Stimulated activated CD8-positive, alpha-beta memory T cell treated with anti-CD3 and anti-CD28 coated beads, Interleukin-7, amount 100 ng/mL, for 1 hour (primary cell): ENCODE measurements at places on chromosomes 4 and X.

- DNase-seq: no peak
Observed at GRCh38 chrX:86604607-86605006, 456.4 kb downstream of the DACH2 start.

GRCh38 chr4:96146686-96147085 is 306.8 kb downstream of the PDHA2 start:
- no peak for DNase-seq

GRCh38 chr4:7761720-7762119 is 177.9 kb downstream of the AFAP1 start:
- DNase-seq: no peak

- DNase-seq: no peak
Observed at GRCh38 chr4:40316333-40316781, 18.8 kb upstream of the CHRNA9 start.

- no peak for DNase-seq
Observed at GRCh38 chr4:188624370-188624769, 485.1 kb downstream of the TRIML1 start.

- no peak for DNase-seq
Observed at GRCh38 chrX:10108288-10108687, 48.5 kb upstream of the CLCN4 start.

GRCh38 chr4:74056114-74056857 is 17.8 kb upstream of the CXCL3 start:
- no peak for DNase-seq

DNA sequence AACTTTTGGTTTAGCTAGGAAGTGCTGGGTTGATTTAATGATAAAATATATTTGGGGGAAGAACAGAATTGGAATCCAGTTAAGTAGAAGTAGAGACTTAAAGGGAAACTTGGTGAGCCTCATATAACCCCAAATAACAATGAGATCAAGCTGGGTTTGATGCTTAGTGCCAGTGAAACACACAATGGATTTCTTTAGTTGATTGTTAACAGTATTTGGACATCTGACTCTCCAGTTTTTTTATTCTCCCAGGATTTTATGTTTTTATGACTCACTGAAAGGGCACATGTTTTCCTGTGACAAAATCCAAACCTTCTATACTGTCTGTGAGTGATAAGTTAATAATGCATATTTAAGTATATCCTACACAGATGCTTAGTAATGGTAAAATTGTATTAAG is 2.7 kb upstream of the NEUROG2 start:
- no peak for DNase-seq

GRCh38 chr4:53130896-53131561 is 234.8 kb downstream of the SCFD2 start:
- no peak for DNase-seq

GRCh38 chrX:34629572-34629971 is 27.5 kb downstream of the TMEM47 start:
- no peak for DNase-seq

GRCh38 chr4:83708500-83709175 is 172.7 kb downstream of the GPAT3 start:
- DNase-seq: no peak

DNA sequence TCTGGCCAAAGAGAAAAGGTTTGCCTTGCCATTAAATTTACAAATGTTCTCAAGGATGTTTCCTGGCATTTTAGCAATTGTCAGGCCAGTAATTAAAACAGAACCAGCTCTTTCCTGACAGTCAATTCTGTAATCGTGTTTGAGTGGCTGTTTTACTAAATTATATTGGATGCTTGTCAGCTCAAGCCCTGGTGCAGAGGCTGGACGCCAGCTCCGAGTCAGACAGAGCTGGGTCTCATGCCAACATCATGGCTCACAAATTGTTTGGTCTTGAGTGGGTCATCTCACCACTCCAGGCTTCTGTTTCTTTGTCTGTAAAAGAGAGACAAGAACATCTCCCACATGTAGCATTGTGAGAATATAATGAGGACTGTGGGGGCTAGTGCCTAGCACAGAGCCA is 190.3 kb upstream of the PSAPL1 start:
- DNase-seq: no peak

DNA sequence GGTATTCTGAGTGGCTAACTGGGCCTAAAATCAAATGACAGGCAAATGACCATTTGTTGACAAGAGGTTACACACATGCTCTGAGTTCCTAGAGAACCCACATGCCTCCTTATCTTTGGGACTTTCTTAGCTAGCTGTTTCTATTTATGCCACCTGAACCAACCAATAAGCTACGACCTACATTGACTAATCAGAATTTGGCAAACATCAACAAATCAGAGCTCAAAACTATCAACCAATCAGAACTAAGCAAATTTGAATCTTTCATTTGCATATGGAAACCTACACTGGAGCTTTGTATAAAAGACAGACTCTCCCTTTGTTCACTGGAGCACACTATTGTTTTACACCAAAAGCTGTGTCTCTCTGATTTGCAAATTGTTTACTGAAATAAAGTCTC is 192.0 kb downstream of the CXXC4 start:
- no peak for DNase-seq

GRCh38 chr4:30836231-30836630 is 116.1 kb downstream of the PCDH7 start:
- DNase-seq: no peak

DNA sequence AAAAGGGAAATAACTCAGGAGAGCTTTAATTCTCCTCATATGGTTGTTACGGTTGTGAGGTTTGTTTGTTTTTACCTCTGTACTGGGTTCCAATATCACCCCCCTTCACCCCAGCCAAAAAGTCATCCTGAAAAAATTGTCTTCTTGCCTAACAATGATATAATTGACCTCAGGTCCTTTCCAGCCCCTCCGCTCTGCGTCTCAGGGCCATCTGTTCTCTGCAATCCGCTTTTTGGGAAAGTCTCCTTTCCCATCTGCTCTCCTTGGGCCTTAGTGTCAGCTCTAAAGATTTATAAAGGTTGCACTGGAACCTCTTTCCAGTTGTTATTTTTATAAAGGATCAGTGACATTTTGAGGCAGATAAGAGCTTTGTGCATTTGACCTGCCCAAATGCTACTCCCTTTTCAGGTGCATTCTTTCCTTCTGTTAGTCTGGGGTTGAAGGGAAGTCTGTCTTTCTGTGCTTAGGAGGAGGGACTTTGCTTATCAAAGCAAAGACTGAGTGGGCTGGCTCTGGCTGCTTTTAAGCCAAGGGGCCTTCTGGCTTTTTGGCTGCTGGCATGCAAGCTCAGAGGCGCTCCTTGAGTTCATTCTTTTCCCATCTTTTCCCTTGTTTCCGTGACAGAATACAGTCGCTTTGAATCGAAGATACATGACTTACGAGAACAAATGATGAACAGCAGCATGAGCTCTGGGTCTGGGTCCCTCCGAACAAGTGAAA is 34.1 kb downstream of the DLG3 start:
- no peak for DNase-seq

DNA sequence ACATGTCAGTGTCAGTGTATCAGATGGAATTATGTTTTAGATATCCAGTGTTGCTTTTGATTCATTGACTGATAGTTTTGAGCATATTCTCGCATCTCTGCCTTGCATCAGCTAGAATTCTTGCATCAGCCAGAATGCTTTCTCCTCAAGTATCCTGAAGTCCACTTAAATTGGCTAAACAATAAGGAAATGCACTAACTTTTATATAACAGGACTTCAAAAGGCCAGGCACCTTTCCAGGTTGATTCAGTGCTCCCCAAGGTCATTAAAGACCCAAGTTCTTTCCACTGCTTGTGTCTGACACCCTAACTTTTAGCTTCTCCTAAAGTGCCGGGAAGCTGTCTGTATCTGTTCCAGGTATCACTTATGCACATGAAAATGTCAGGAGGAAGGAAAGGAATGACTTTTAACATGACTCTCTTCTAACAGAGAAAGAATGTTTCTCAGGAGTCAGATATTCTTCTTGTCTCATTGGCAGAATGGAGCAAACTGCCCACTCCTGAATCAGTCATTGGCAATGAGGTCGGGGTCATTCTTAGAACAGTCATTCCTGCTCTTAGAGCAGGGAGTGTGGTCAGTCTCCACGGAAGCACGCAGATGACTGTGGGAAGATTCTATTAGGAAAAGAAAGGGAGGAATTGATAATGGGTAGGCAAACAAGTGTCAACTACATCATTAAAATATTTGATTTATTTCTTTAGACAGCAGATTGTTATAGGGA is 92.9 kb upstream of the TLL1 start:
- DNase-seq: no peak

GRCh38 chr4:159035570-159035969 is 67.3 kb upstream of the RAPGEF2 start:
- DNase-seq: no peak

GRCh38 chrX:1397441-1398270 is 5.7 kb upstream of the SLC25A6 start:
- DNase-seq: no peak

DNA sequence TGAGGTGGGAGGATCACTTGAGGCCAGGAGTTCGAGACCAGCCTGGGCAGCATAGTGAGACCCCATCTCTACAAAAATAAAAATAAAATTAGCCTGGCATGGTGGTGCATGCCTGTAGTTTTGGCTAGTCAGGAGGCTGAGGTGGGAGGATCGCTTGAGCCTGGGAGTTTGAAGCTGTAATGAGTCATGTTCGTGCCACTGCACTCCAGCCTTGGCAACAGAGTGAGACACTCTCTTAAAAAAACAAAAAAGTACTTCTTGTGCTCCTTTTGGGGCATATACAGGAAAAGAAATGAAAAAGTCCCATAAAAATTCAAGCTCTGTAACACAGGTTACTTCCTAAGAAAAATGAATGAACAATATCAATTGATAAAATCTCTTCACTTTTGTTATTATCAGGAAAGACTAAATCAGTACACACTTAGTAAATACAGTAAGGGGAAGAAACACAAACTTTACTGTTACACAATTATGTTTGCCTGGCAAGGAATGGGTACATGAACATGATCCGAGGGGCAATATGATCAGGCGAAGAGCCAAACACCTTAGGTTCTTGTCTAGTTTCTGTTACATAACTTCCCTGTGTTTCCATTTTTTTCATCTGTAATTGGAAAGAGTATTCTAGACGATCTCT is 46.9 kb downstream of the CCDC158 start:
- no peak for DNase-seq

GRCh38 chrX:103845165-103845653 is 13.2 kb upstream of the RAB9B start:
- DNase-seq: peak; percentile 15

DNA sequence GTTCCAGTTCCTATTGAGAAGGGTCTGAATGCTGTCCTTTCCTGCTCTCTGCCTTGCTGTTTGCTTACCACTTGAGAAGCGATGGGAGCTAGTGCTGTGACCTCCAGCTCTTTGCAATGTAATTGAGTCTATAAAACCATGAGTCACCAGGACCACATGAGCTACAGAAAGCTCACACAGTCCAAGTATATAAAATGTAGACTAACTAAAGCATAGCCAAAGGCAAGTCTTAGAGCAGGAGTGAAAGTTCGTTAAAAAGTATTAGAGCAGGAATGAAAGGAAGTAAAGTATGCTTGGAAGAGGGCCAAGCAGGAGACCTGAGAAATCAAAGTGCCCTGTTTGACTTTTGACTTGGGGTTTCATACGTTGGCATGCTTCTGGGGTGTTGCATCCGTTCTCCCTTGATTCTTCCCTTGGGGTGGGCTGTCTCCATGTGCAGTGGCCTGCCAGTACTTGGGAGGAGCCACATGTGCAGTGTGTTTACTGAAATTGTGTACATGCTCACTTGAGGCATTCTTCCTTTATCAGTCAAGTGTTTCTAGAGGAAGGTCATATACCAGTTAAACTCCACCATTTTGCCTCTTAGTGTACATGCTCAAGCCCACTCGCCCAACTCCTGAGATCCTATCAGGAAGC is 71.3 kb upstream of the KIT start:
- no peak for DNase-seq

DNA sequence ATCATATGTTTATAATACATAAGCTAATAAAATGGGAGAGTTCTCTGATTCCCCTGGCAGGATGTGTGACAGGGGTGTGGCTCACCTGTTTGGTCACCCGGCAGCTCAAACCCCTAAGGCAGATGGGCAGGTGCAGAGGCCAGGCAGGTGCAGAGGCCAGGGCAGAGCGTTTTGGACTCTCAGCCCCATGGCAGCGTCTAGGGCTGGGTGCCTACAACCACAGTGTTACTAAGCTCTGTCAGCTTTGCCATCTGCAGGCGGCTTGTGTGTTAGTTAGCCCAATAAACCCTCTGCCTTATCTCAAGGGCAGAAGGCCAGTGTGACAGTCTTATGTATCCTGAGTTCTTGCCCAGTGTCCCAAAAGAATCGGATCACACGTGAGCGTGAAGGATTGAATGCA is 54.0 kb upstream of the UGT2B15 start:
- no peak for DNase-seq

- no peak for DNase-seq
Observed at GRCh38 chrX:148815218-148815961, 315.0 kb downstream of the AFF2 start.

DNA sequence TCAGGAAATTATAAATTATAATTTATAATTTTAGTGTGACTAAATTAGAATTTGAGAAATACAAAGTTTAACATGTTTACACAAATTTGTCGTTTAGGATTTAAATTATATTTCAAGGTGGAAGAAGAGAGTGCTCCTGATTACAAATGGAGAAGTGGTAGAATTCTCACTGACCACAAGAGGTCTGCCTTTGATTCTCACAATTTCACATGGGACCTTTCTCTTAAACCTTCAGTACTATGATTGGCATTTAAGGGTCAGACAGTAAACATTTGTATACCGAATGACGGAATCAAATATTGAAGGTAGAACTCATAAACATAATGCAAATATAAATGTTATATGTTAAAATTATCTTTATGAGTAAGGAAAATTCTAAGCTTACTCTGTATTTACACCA is 171.7 kb downstream of the SLIT2 start:
- no peak for DNase-seq

- peak; percentile 8 for DNase-seq
Observed at GRCh38 chr4:76377911-76378310, 43.0 kb downstream of the CCDC158 start.

DNA sequence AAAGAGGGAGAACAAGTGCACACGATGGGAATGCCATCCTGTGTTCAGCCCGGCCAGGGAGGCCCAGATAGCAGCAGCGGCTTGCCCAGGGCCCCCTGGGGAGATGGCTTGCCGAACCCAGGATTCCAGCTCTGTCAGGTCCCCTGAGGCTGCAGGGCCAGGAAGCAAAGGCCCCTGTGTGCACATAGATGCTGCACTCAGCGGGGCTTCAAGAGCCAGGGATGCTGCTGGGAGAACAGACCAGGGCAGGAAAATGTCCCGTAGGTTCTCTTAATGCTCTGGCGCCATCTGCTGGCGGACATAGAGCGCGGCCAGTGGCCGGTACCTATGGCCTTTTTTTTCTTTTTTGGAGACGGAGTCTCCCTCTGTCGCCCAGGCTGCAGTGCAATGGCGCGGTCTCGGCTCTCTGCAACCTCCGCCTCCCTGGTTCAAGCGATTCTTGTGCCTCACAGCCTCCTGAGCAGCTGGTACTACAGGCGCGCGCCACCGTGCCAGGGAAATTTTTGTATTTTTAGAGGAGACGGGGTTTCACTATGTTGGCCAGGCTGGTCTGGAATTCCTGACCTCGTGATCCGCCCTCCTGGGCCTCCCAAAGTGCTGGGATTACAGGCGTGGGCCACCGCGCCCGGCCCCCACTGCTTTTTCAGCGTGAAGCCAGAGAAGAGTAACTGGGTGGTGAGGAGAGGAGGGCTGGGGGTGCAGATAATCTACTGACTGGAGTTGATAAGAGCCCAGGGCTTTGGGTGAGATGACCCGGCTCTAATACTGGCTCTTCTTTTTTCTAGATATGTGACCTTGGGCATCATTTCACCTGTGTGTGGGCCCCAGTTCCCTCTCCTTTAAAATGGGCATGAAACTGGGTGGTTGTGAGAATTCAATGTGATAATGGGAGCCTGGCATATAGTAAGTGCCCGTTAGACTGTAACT is 22.5 kb downstream of the MED28 start:
- peak; percentile 34 for DNase-seq

- no peak for DNase-seq
Observed at GRCh38 chr4:186037692-186038658, 31.0 kb upstream of the TLR3 start.
